ENCODE measurements at places on chromosomes 6 and 20.

- DNase-seq, result no peak
Observed at GRCh38 chr6:41426888-41427641, 91.7 kb downstream of the NCR2 start.

GRCh38 chr20:24999568-24999967, 7.0 kb upstream of the APMAP start:
- no peak for DNase-seq

DNA sequence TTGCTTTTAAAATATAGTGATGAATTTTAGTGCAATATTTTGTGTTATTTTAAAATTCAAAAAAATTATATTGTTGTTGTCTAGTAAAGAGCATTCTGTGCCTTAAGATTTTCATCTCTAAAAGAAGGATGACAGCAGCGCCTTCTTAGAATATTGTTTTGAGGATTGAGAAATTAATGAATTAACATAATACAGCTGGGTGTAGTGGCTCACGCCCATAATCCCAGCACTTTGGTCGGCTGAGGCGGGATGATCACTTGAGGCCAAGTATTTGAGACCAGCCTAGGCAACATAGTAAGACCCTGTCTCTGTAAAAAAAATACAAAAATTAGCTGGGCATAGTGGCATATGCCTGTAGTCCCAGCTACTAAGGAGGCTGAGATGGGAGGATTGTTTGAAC, 6.8 kb downstream of the TIAM2 start:
- DNase-seq, result no peak

GRCh38 chr20:35572838-35573237, 31.0 kb downstream of the ERGIC3 start:
- no peak for DNase-seq

GRCh38 chr20:37463726-37464494, 57.1 kb upstream of the NNAT start:
- DNase-seq, result no peak
